Kasumi-1 (cell line): ENCODE measurements at places on chromosomes 2 and 18.

GRCh38 chr2:129464036-129464435, 515.4 kb upstream of the RAB6C start:
- peak; percentile 2 for DNase-seq

DNA sequence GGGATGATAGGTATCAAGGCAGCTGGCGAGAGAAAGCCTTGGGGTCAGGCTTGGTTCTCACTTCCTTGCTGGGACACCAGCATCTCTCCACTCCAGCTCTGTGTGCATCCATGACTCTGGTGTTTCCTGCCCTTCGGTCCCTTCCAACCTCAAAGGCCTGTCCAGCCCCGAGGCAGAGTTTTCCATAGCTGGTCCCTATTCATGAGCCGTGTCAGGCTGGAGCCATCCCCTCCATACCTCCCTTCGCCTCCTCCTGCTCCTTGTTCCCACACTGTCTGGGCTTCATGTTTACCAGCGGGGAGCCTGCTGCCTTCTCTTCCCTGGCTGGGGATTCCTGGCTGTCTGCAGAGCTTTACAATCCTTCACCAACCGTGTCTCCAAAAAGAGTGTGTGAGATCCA, 51.2 kb downstream of the DYSF start:
- DNase-seq, result no peak

GRCh38 chr2:29164091-29164846, 49.1 kb downstream of the CLIP4 start:
- no peak for DNase-seq

DNA sequence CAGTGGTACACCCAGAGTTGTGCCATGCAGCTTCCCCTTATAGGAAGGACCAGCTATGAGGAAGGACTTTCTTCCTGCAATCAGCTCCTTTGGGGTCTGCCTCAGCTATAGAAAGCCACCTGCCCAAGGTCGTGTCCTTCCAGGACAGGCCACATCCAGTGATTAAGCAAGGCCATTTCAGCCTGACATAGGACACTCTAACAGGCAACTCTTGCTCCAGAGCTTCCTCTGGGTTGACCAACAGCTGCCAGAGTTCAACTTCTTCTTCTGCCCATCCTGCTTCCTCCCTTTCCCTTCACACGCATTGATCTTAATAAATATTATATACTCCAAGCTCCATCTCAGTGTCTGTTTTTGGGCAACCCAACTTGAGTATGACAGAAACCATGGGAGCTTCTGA, 12.8 kb downstream of the LRP2 start:
- no peak for DNase-seq

- no peak for DNase-seq
Measured at GRCh38 chr2:211688196-211688595, 850.4 kb downstream of the ERBB4 start.

DNA sequence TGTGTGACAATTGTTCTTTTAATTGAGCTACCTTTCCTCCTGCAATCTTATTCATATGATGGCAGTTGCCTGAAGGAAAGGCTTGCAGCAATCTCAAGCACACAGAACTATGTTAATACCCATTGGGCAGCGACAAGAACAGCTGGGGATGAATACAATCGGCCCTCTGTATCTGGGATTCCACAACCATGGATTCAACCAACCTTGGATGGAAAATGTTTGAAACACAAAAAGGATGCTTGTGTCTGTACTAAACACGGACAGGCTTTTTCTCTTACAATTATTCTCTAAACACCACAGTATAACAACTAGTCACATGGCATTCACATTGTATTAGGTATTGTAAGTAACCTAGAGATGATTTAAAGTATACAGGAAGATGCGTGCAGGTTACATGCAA, 256.1 kb upstream of the SIX2 start:
- DNase-seq, result no peak

DNA sequence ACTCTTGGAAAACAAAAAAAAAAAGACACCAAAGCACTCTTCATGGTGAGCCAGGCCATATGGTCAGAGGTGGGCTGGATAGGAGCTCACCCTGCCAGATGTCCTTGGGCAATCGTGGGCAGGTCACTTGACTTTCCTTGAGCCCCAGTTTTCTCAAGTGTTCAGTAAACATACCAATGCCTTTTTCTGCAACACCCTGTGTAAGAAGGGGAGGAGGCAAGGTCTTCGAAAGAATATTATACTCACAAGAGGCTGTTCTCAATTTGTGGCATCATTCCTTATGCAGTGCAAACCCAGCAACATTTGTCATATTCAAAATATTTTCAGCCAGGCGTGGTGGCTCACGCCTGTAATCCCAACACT, 22.9 kb upstream of the TMEM87B start:
- DNase-seq, result no peak

DNA sequence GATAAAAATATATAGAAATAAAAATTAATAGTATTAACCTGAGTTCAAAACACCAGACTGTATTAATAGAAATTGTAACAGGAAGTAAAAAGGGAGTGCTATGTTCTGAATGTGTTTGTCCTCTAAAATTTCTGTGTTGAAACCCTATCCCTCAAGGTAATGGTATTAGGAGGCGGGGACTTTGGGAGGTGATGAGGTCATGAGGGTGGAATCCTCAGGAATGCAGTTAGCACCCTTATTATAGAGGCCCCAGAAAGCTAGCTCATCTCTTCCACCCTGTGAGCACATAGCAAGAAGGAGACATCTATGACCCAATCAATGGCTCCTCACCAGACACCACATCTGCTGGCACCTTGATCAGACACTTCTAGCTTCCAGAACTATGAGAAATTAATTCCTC, 124.5 kb downstream of the CMPK2 start:
- no peak for DNase-seq
